Renal pelvis (tissue), 12 donors: ENCODE measurements at places on chromosomes 13 and 19.
A peak's percentile ranks its signal among the peaks of the same experiment; 100 is the strongest.

- no peak for DNase-seq
These were observed 28.3 kb upstream of the GARRE1 start for GRCh38 chr19:34226036-34226435.

- DNase-seq = no peak
These were observed 672.5 kb upstream of the PCDH20 start for GRCh38 chr13:62088165-62088564.

DNA sequence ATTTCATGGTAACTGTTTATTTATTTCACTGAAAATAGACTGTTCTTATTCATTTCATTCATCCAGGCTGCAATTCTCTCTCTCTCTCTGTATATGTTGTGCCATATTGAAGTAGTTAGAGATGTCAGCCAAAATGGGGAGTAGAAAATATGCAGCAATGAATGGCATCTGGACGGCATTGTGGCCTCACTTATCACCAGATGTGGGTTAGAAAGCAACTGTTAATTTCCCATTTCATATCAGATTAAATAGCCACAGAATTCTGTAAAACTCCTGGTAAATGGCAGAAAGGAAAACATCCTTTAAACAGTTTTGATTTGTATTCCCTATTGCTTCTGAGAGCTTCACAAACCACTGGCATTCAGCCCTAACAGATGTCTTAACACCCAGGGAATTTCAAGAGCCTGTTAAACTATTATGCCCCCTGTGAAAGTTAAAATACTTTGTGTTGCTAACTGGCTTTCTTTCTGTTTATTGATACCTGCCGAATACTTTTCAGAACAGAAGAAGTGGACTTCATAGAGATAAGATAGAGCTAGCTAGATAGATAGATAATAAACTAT is 1763.3 kb upstream of the MIR17HG start:
- no peak for DNase-seq

GRCh38 chr13:107834717-107835116 is 380.6 kb downstream of the LIG4 start:
- no peak for DNase-seq

- DNase-seq = no peak
These were observed 239.1 kb downstream of the KLF12 start for GRCh38 chr13:73894995-73895571.

DNA sequence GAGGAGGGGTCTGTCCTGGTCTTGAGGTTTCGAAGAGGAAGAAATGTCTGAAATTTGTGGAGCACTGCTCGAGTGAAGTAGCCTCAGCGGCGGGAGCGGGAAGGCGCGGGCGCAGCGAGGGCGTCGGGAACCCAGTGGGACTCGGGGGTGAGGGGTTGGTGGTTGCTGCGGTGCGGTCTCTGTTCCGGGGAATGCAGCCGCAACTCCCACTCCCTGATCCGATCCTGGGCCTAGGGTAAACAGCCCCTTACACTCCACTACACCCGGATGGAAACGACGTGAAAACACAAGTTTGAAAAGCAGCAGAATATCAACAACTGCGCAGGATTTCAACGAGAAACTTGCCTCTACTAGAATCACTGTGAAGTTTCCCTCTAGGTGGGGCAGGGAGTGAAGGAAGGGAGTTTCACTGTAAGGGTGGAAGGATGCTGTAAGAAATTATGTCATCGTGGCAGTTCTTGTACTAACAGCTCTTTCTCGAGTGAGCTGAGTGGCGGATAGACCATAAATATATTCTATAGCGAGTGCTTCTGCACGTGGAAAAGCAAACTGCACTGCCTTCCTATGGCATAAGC is 2.0 kb upstream of the KLF12 start:
- DNase-seq = peak; percentile 61

GRCh38 chr13:26614721-26615120 is 57.2 kb downstream of the WASF3 start:
- no peak for DNase-seq

- no peak for DNase-seq
These were observed 4.5 kb downstream of the MAMSTR start for GRCh38 chr19:48714759-48715675.

DNA sequence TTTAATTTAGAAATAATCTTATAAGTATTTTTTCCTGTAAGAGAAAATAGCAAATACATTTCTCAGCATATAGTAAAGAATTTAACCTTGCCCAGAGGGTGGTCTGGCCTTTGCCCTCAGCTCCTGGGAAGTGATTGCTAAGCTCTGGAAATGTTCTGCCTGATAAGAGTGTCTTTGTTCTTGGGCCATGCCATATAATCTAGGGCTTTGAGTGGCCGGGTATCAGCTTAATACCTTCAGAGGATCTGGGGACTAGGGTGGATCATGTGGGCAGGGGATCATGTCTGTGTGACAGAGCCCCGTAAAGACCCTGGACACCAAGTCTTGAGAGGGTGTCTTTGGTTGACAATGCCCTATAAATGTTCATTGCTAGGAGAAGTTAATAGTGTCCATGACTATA is 1032.4 kb upstream of the MIR17HG start:
- DNase-seq = no peak

DNA sequence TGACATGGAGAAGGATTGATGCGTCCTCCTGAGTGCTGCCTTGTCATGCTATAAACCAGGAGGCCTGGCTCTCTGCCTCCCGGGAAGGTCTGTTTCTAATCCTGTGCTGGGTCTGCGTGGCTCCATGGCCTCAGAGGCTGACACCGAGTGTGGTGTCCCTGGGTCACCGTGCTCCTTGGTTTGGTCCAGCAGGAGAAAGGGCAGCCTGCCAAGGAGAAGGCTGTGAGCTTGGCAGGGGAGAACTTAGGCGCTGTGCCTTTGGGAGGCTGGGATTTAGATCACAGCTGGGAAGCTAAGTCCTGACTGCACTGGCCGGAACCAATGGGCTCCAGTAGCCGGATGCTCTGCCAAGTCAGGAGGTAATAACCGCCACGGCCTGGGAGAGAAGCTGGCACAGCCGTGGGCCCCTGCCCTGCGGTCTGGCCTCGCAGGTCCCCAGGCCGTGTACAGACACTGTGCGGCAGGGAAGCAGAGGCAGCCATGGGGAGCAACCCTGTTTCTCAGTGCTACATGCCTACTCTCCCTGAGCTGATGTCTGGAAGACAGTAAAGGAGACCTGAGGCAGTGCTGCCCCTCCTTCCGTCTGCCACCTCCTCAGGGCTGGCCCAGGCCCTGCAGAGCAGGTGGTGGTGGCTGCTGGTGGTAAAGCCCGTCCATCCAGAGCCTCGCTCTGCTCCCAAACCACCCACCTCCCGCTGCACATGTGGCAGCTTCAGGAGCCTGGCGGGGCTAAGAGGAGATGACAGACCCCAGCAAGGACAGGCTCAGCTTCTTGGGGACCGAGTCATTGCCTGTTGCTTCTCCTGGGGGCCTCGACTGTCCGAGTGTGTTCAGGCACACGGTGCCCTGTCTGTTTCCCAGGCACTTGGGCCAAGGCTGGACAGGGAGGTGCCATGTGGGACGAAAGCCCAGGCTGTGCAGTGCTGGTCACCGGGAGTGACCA is 44.9 kb downstream of the C13orf46 start:
- DNase-seq = no peak

DNA sequence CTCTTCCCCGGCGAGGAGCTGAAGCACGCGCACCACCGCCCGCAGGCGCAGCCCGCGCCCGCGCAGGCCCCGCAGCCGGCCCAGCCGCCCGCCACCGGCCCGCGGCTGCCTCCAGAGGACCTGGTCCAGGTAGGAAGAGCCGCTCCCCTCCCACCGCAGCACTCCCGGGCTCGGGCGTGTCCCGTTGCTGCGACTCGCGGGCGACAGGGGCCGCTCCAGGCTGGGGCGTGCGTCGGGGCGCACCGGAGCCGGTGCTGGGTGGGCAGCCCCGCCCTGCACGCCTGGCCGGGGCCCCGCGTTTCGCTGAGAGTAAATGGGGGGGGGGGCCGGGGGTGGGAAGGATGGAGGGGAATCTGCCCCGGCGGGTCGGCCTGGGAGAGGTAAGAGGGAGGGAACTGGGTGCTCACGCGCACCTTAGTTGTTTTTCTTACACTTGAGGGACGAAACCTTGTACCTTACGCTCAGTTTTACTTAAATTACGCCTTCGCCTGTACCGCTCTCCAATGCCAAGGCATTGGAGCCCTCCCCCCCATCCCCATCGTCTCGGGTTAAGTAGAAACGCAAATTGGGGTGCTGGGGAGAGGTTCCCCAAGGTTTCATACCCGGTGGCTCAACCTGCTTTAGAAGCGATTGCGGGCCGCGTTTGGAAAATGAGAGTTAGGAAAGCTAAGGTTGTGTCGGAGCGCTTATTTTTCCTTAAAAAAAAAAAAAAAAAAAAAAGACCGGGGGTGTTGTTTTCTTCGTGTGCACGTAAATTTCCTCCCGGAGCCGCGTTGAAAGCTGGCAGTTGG is 850 bp downstream of the KLF5 start:
- DNase-seq = peak; percentile 49

- DNase-seq = no peak
These were observed 11.5 kb downstream of the MPHOSPH8 start for GRCh38 chr13:19645000-19645399.

GRCh38 chr19:12706332-12706718 is 9.9 kb upstream of the FBXW9 start:
- DNase-seq = no peak
